ENCODE measurements at places on chromosomes 11 and 22.
A peak's percentile ranks its signal among the peaks of the same experiment; 100 is the strongest.

GRCh38 chr22:21651521-21652009, 9.5 kb downstream of the SDF2L1 start:
- no peak for DNase-seq

GRCh38 chr22:39443398-39443797, 13.4 kb upstream of the MGAT3 start:
- no peak for DNase-seq

DNA sequence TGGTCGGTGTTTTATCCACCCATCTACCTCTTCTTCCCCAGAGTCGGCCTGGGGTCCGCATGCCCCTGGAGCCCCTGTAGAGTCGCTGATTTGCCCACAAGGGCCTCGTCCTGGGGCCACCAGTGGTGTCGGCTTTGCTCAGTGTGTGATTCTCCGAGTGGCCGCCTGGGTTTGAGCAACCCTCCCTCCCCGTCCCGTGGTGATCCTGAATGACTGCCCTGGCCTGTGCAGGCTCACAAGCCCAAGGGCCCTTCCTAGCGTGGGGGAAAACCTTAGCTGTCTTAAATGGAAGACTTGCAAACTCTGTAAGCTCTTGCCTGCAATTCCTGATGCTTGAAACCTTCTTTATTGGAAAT, 128.3 kb downstream of the OSBP2 start:
- no peak for DNase-seq

- DNase-seq: peak; percentile 71
Observed at GRCh38 chr11:72724851-72725723, 27.1 kb downstream of the ARAP1 start.

DNA sequence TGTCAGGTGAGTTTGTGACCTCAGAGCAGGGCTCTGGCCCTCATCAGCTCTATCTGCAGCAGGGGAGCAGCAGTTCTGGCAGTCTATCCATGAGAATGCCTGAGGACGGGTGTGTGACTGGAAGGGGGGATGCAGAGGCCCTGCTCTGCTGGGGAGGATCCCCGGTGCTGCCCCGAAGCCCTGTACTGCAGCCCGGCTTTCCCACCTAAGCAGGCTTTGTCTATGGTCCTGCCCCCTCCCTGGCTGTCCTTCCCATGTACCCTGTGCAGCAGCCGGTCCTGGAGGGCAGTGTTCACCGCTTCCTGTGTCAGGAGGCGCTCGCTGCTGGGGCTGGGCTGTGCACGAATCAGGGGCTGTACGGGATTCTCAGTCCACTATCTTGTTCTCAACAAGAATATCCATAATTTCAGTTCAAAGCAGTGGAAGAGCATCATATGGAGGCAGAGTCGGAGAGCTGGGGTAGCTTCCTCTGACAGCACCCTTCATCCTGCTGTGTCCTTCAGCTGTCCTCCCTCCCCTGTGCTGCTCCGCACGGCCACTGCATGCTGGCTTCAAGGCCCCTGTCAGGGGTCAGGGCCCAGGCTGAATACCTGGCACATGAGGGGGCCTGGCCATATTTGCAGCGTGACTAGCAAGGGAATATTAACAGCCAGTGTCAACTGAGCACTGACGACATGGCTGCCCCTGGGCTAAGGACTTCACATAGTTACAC, 125.2 kb downstream of the CTTN start:
- DNase-seq: no peak

DNA sequence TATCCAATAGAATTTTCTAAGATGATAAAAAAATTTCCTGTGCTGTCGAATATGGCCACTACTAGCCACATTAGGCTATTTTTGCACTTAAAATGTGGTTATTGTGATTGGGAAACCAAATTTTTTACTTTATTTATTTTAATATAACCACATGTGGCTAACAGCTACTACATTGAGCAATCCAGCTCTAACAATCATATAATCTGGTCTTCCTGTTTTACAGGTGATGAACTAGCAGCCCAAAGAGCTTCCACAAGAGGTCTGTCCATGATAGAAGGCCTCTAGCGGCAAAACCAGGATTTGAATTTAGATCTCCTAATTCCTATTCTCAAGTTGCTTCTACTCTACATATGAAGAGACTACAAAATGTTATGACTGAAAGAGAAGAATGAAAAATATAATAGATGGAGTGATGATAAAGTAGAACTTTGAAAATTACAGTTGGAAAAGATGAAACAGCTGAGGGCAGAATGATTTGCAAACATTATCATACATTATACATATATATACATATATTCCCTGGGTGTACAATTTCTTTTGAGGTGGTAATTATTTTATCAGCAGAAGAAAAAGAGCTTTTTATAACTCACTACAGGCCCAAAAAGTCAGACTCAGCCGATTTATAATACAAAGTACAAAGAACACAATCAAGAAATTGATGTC, 363.5 kb upstream of the PITPNB start:
- no peak for DNase-seq

- no peak for DNase-seq
Observed at GRCh38 chr11:34215806-34216453, 110.5 kb downstream of the NAT10 start.

DNA sequence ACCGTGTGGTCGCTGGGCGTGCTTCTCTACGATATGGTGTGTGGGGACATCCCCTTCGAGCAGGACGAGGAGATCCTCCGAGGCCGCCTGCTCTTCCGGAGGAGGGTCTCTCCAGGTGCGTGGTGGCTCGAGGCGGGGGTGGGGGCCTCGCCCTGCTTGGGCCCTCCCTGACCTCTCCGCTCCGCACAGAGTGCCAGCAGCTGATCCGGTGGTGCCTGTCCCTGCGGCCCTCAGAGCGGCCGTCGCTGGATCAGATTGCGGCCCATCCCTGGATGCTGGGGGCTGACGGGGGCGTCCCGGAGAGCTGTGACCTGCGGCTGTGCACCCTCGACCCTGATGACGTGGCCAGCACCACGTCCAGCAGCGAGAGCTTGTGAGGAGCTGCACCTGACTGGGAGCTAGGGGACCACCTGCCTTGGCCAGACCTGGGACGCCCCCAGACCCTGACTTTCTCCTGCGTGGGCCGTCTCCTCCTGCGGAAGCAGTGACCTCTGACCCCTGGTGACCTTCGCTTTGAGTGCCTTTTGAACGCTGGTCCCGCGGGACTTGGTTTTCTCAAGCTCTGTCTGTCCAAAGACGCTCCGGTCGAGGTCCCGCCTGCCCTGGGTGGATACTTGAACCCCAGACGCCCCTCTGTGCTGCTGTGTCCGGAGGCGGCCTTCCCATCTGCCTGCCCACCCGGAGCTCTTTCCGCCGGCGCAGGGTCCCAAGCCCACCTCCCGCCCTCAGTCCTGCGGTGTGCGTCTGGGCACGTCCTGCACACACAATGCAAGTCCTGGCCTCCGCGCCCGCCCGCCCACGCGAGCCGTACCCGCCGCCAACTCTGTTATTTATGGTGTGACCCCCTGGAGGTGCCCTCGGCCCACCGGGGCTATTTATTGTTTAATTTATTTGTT, 2.4 kb downstream of the PIM3 start:
- DNase-seq: peak; percentile 26

GRCh38 chr22:33325232-33326004, 267.2 kb upstream of the SYN3 start:
- no peak for DNase-seq

DNA sequence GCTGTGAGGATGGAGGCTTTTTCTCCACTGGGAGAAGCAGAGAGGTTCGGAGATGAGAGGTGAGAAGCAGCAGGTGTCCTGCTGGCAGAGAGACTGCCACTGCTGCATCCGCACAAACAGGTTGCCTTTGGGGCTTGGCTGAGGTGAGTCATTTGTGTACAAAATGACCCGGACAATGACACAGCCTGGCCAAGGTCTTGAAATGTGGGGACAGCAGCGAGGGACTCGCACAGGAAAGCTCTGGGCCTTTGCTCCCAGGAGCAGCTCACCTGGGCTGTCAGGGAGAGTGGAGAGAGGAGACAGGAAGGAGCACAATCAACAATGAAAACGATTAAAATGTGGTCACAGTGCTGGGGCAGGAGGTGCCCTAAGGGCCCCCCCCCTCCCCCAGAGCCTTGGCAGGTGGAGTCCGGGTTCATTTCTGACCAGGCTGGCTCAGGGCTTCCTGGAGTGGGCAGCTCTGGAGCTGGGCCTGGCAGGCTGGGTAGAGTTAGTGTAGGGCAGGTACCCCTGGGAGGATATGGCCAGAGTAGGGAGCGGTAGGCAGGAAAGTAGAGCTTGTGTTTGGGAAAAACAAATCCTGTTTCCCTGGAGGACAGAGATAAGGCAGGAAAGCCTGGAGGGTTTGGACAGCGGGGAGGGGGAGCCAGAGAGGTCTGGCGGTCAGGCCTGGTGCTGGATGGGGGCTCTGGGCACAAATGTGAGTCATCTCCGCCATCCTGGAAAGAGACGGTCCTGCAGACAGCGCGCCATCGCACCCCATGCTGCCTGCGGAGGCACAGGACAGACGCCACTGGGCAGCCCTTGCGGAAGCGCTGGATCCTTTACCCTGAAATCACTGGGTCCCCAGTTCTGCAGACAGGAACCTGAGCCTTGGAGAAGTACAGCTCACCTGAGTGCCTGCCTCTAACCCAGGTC, 37.8 kb upstream of the CELSR1 start:
- DNase-seq: no peak

GRCh38 chr11:46490666-46491065, 99.1 kb upstream of the CHRM4 start:
- DNase-seq: no peak

GRCh38 chr22:44752285-44753188, at the start of gene ARHGAP8:
Gene ARHGAP8, plus strand, starts transcription at chr22:44752575. Its CDS starts 33,953 bp downstream, at chr22:44786528.
- no peak for DNase-seq

DNA sequence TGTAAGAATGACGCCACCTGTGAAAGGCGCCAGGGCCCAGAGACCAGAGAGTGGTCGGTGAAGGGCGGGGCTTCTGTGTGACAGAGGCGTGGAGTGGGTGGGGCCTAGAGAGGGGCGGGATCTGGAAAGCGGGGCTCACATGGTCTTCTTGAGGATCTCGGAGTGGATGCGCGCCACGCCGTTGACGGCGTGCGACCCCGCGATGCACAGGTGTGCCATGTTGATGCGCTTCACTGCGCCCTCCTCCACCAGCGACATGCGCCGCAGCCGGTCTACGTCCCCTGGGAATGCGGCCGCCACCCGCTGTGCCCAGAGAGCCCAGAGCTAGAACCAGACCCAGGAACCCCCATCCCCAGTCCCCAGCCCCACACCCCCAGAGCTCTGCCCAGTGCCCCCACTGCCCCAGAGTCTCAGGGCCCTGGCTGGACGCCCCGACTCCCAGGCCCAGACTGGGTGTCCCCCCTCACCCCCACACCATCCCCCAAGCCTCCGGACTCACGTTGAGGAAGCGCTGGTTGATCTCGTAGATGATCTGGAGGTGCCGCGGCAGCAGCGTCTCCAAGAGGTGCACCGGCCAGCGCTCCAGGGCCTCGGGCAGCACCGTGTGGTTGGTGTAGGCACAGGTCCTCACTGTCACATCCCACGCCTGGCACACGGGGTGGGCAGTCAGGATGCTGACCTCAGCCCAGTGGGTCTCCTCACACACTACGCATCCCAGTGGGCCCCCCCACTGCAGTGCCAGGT, 6.2 kb downstream of the PYGM start:
- DNase-seq: no peak

DNA sequence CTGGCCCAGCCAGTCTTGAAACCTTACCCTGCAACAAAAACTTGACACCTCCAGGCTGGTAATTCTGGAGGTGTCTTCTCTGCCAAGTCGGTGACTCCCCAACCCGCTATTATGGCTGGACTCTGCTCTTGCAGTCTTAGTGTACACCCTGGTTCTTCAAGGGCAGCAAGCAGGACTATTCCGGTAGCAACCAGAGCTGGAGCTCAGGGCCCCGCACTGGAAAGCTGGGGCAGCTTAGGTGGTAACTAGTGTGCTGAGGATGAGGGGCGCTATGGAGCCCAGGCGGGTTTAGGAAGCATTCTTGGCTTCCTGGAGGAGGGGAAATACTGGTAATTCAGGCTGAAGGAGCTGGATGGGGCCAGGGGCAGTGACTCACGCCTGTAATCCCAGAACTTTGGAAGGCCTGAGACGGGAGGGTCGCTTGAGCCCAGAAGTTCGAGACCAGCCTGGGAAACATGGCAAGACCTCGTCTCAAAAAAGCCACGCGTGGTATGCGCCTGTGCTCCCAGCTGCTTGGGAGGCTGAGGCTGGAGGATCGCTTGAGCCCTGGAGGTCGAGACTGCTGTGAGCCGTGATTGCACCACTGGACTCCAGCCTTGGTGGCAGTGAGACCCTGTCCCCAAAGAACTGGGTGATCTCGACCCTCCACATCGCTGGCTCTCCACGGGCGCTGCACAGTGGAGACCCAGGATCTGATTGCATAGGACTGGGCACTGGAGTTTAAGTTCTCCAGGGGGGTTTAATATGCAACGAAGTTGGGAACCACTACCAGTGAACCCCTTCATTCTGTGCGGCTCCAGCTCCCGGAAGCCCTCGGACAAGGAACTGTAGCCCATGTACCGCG, 10.6 kb upstream of the AIFM3 start:
- no peak for DNase-seq

GRCh38 chr11:1676229-1676740, 20.7 kb upstream of the KRTAP5-6 start:
- DNase-seq: no peak

GRCh38 chr11:120597250-120598215, 86.0 kb downstream of the GRIK4 start:
- no peak for DNase-seq

DNA sequence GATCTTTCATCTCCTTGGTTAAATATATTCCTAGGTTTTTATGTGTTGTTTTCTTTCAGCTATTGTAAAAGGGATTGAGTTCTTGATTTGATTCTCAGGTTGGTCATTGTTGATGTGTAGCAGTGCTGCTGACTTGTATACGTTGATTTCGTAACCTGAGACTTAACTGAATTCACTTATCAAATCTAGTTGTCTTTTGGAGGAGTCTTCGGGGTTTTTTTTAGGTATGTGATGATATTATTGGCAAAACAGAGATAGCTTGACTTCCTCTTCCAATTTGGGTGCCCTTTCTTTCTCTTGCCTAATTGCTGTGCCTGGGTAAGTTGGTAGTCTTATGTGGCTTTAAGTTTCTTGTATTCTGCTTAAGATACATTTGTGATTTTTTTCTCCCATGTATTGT, 52.8 kb downstream of the CBL start:
- DNase-seq: no peak

- DNase-seq: no peak
Observed at GRCh38 chr11:131670876-131671275, 300.5 kb downstream of the NTM start.

- DNase-seq: no peak
Observed at GRCh38 chr11:68186061-68186460, 27.0 kb downstream of the KMT5B start.

GRCh38 chr11:3867209-3868091, 12.0 kb downstream of the STIM1 start:
- DNase-seq: no peak

- no peak for DNase-seq
Observed at GRCh38 chr11:102144357-102145355, 34.4 kb downstream of the YAP1 start.

All from stimulated activated CD4-positive, alpha-beta T cell treated with anti-CD3 and anti-CD28 coated beads, Interleukin-4, amount 100 ng/mL, for 4 hours (primary cell).